ENCODE measurements at places on chromosomes 16 and 17. TPM values are rescaled to one million over a fixed set of nuclear protein-coding genes. Genes with fewer than 3 reads are reported as not detected.

Gene RAB11FIP4
- 10.6 TPM for total RNA-seq

Gene OR1F1
- not detected for total RNA-seq

Gene EPOP
- 6.0 TPM for total RNA-seq

Gene NDUFAF8
- 43.1 TPM for total RNA-seq

Gene IGF2BP1
- total RNA-seq = 0.24 TPM

Gene PTGES3L
- total RNA-seq = 0.21 TPM

Gene DOC2B
- 1.7 TPM for total RNA-seq

Gene HS3ST3B1
- total RNA-seq = 2.2 TPM

Gene NME3
- 146 TPM for total RNA-seq

Gene HBM
- total RNA-seq = not detected

Gene ST6GALNAC2
- 124 TPM for total RNA-seq

Gene CLEC3A
- not detected for total RNA-seq

Gene WDR90
- 10.7 TPM for total RNA-seq

Gene KRT32
- total RNA-seq = not detected

Gene DNAI2
- not detected for total RNA-seq

Gene SLC4A1
- total RNA-seq = not detected

Gene RDM1
- total RNA-seq = 1.4 TPM

Gene CDH1
- 251 TPM for total RNA-seq

Gene PSMC3IP
- total RNA-seq = 1.9 TPM

Gene APOH
- not detected for total RNA-seq

Gene PRDM7
- not detected for total RNA-seq

Gene ARHGDIA
- total RNA-seq = 124 TPM

Gene NCBP3
- total RNA-seq = 8.5 TPM

Gene CNGB1
- total RNA-seq = 1.3 TPM

Gene MYH1
- total RNA-seq = not detected

Gene SYNGR3
- 4.7 TPM for total RNA-seq

Gene ADAM11
- not detected for total RNA-seq

Gene CBFA2T3
- 0.48 TPM for total RNA-seq

Gene TMEM220
- 0.96 TPM for total RNA-seq

Gene RTN4RL1
- 0.43 TPM for total RNA-seq

Measured in tracheal epithelial cell (primary cell).